NCI-H1417 treated with DMSO at 0.1 percent for 48 hours (cell line): ENCODE measurements at places on chromosomes 1 and 21.

DNA sequence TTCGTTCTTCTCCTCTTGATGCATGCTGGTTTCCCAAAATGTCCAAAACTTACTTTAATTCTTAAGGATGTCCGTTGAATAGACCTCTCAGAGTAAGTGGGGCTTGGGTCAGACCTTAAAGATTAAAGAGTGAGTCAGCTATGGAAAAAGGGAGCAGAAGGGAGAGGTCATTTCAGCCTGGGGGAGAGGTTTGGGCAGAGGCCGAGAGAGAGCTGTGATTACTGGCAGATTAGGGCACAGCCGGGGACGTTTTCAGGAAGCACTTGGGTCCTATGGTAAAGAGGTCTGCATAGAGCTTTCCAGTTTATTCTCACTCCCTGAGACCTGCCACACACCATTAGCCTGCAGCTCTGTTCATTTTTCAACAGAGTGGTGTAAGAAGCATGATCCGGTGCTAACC, 14.0 kb upstream of the ST3GAL3 start:
- DNase-seq = no peak

- DNase-seq = no peak
Observed at GRCh38 chr1:80083892-80084291, 1077.4 kb upstream of the ADGRL4 start.

DNA sequence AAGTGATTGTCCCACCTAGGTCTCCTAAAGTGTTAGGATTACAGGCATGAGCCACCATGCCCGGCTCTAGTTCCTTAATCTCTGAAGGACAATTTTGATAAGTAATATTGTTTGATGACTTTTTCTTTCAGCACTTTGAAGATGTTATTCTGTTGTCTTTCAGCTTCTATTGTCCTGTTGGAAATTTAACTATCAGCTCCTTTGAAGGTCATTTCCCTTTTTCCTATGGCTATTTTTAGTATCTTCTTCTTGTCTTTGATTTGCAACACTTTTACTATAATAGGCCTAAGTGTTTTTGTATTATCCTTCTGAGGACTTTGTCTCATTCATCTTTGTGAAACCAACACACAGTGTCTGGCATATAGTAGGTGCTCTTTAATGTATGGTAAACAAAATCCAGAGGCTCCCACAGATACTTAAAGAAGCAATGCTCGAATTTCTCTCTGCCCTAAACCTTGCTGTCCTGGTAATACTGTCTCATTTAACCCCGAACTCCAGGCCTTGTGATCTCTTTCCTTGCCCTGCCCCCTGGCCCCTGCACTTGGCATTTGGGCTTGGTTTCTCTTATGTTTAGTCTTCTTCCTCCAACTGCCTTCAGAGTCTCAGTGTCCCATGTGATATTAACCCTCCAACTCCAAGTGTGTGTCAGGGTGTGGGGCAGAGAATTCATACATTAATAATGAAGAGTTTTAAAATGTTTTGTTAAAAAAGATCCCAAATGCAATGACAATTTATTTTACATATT, 19.0 kb upstream of the AGO1 start:
- DNase-seq = no peak

GRCh38 chr1:53943490-53944043, 1.9 kb downstream of the IFT25 start:
- DNase-seq = no peak

DNA sequence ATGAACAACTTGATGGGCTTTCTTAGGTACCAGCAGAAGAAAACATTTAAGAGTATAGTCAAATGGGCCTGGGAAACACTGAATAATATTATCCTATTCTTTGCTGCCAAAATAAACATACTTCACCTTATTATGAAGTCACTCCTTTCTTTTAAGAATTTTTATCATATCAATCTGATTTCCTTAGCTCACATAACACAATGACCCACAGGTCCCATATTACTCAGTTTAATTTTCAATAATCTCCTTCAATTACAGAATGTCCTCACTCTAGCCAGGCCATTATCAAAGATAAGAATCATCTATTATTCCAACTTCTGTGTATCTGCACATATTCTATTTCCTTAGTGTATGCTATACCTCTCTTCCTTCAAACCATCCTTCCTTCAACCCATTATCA, 63.0 kb downstream of the PIGK start:
- no peak for DNase-seq

DNA sequence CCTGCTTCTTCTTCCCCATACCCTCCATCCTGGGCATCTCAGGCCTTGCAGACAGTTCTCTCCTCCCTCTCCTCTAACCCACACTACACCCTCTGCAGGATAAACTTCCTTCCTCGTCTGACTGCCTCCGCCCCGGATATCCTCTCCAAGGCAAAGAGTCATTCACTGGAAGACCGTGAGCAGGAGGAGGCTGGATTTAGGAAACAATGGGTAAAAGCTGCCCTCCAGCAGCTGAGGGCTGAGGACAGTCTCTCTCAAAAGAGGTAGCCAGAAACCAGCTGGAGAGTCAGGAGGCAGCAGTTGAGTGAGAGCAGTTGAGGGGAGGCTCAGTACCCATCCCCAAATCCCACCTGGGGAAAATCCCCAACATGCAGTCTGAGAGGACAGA, 1.4 kb downstream of the CSRP1 start:
- no peak for DNase-seq

GRCh38 chr1:28112388-28113241, 24.2 kb upstream of the EYA3 start:
- no peak for DNase-seq

DNA sequence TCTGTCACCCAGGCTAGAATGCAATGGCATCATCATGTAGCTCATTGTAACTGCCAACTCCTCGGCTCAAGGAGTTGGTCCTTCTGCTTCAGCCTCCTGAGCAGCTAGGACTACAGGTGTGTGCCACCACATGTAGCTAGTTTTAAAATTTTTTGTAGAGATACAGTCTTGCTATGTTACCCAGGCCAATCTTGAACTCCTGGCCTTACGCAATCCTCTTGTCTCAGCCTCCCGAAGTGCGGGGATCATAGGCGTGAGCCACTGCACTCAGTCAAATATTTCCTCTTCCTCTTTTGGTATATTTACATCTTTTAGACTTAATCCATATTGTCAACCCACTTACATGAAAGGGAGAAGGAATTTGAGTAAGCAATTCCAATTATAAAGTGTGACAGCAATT, 121.1 kb downstream of the EVI5 start:
- DNase-seq = no peak

DNA sequence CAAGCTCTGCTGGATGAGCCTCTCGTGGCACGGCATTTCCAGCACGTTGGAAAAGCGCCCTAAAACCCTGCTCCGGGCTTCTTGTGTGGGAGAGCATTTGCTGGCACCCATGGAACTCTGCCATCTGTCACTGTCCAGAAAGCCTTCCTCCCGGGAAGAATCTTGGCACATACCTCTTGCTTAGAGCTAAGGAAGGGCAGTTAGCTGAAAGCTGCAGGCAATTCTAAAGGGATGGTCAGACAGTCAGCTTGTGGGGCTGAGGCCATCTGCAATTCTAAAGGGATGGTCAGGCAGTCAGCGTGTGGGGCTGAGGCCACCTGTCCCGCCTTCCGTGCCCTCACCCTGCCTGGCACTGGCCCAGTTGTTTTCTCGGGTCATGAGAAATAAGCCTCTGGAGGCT, 139.0 kb upstream of the TMEM51 start:
- DNase-seq = no peak

DNA sequence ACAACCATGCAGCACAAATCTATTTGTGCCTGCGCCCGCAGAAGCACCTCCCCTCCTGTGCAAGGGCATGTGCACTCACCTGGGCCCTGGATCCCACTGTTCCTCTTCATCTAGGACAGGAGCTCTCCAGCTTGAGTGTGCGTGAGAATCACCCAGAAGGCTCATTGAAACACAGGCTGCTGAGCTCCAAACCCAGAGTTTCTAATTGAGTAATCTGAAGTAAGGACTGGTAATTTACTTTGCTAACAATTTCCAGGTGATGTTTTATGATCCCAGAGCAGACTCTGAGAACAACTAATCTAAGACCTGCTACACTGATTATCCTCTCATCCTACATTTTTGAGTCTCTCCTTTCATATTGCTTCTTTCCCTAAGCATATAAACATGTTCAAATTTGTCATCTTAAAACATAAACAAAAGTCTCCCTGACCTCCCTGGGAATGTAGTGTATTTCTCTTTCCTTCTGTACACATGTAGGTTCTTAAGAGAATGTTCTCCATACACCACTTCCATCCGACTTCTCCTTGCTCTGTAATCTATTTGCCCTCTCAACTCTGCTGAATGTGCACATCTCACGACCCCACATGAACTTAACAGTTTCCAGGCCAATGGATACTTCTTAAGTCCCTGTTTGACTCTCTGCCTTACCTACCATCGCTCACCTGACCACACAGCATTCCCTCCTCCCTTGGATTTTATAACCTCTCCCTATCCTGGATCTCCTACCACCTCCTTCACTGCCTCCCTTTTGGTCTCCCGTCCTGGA, 522.5 kb downstream of the SMYD3 start:
- no peak for DNase-seq

- DNase-seq = no peak
Observed at GRCh38 chr21:41429925-41430491, 4.0 kb downstream of the MX1 start.

GRCh38 chr1:1421907-1422464, 910 bp upstream of the ANKRD65 start:
- no peak for DNase-seq

DNA sequence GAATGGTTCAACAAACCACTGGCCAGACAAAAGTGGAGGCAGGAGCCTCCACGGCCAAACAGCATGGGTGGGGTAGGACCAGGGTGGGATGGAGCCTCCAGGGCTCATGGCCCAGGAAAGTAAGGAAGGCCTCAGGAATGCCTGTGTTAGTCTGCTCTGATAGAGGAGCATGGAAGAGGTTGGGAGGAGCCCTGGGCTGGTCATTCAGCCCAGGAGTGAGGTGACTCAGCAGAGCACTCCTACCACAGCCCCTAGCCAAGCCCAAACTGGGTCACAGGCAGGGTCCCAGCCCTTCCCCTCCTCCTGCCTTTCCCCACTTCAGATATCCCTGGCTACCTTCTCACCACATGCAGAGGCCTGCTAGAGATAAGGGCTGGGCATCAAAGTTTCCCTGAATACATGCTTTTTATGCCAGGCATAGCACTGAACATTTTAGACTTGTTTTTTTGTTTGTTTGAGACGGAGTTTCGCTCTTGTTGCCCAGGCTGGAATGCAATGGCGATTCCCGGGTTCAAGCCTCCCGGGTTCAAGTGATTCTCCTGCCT, 3.1 kb upstream of the SHISA4 start:
- DNase-seq = no peak

DNA sequence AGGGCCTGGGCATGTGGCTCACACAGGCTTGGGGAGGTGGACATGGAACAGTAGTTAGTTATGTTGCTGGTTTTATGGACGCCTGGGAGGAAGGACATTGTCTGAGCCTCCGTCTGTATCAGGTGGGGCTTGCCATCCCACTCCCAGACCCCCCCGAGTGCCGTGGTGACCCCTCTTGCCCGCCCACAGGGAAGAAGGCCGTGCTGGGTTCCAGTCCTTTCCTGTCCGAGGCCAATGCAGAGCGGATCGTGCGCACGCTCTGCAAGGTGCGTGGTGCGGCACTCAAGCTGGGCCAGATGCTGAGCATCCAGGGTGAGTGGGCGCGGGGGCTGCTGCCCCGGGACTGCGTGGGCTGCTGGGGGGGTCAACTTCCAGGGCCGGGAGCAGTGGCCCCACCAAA, 41.7 kb downstream of the COQ8A start:
- DNase-seq = no peak

DNA sequence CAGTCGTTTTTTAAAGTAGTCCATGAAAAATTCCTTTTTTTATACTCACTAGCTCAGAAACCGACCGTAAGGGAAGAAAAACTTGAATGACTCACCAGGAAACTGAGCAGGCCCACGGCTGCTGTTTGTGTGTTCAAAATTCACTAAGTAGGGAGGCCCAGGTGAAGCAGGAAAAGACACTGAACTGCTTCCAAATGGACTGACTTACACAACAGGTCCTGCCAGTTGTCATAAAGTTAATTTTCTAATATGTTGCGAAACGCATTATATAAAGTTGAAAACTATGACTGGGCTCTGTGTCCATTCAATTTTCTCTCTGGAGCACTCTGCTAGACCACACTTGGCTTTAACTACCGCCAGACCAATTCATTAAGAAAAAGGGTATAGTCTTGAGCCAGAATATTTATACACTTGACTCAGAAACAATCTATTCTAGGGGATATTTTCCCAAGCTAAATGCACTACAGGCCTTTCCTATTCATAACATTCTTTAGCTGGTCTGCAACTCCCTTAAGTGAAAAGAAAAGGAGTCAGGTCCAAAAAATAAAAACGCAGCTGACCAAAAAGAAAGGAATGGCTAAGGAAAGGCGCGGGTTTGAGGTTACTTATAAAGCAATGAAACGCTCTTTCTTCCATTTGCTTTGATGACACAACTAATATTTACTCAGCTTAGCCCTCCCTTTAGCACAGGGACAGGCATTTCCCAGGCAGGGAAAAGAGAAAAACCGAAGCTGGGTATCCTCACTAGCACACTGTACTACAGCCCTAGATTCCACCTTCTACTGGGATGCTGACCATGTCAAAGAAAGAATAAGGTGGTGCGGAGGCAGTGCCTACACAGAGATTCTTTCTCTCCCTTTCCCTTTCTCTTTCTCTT, 306.3 kb upstream of the ESRRG start:
- DNase-seq = no peak

DNA sequence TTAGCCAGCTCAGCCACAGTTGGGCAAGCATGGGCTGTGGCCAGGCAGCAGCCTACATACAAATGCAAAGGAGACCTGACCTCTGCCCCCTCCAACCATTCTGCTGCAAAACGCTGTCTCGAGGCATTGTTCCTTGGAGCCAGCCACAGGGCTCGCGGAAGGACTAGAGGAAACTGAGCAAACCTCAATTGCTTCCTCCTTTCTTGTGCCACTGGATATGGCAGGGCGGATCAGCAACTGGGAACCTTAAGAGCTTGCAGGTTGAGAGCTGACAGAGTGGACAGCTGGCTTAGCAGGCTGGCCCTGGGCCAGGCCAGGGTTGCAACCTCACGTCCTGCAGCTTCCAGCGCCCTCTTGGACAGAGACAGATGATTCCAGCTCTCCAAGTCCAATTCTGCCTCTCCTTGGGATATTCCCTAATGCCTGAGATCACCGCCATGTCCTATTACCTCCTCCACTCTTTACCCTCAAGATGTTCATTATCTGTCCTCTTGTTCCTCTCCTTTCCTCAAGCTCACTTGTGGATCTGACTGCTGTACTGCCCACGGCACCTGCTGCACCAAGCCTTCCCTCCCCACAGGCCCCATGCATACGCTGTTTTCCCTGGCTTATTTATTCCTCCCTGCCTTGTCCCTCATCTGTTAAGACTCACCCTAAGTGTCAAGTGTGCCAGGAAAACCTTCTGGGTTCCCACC, 67.5 kb downstream of the SDC3 start:
- no peak for DNase-seq

GRCh38 chr1:207028884-207029650, 3.5 kb downstream of the C1orf116 start:
- no peak for DNase-seq

GRCh38 chr1:113388621-113389358, 1.5 kb upstream of the MAGI3 start:
- no peak for DNase-seq

DNA sequence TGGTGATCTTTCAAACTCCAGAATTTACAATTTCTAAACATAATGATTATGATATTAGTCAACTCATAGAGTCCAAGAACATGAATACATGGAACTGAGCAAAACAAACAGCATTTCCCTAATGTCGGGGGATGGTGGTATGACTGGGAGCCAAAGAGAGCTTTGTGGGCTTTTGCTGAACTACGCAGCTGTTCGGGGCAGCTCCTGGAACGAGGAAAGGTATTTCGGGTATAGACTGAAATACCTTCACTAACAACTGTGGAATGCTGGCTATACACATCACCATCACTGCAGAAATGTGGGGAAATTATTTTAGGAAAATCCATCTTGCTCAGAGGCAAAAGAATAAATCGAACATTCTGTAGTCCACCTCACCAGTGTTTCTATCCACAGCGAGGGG, 30.2 kb upstream of the VPS26C start:
- DNase-seq = no peak
